HT-29 (cell line): ENCODE measurements at places on chromosomes 1 and 21. TPM values are rescaled to one million over a fixed set of nuclear protein-coding genes. Genes with fewer than 3 reads are reported as not detected.
A peak's percentile ranks its signal among the peaks of the same experiment; 100 is the strongest.

GABRD gene
- not detected in 2 replicates for total RNA-seq

C1orf167 gene
- total RNA-seq: not detected in 2 replicates

GJA8 gene
- total RNA-seq: not detected in 2 replicates

SH2D5 gene
- total RNA-seq: 0.55 and 3.6 TPM in 2 replicates

CFAP74 gene
- not detected in 2 replicates for total RNA-seq

FMO5 gene
- total RNA-seq: 1.4 TPM in 2 replicates

BCAN gene
- total RNA-seq: not detected in 2 replicates

MIS18A gene
- total RNA-seq: 9.0 and 9.4 TPM in 2 replicates

CHODL gene
- total RNA-seq: not detected in 2 replicates

FLG gene
- 0.03 TPM in 1 of 2 replicates, not detected in the other for total RNA-seq

PGLYRP4 gene
- not detected in 2 replicates for total RNA-seq

TSPAN2 gene
- total RNA-seq: 0.05 and 0.23 TPM in 2 replicates

TMEM52 gene
- 10.8 and 12.0 TPM in 2 replicates for total RNA-seq

GRCh38 chr1:59064592-59064991 is 232.3 kb upstream of the FGGY start:
- no peak for DNase-seq

GRCh38 chr1:8165595-8166360 is 139.7 kb upstream of the ERRFI1 start:
- DNase-seq: no peak

- DNase-seq: no peak
Measured at GRCh38 chr1:42981255-42981805, 22.7 kb upstream of the SLC2A1 start.

- no peak for DNase-seq
Measured at GRCh38 chr1:116164150-116164549, 53.0 kb downstream of the MAB21L3 start.

DNA sequence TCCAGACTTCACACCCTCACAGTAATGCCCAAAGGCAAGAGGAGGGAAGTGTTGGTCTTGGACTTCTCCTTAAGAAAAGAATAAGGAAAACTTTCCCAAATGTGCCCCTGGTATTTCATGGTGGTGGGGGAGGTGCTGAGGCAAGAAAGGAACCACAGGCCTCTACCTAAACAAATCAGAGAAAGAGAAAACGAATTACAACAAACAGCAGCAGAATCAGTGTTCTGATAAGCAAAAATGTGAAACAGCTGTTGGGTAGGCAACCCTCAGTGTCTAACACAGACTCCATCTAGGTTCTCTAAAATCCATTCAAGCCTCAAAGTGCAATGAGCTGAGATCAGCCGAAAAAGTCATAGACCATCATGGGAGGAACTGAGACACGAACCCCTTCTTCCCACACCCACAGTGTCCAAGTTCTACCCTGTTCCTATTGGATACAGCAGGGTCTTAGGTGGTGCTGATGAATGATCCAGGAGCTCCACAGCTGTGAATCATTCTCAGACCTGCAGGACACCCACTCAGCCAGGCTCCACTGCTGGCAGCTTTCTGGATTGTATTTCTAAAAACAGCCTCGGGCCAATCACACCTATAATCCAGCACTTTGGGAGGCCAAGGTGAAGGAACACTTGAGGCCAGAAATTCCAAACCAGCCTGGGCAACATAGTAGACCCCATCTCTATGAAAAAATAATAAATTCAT is 149.1 kb downstream of the PLPP3 start:
- DNase-seq: no peak

DNA sequence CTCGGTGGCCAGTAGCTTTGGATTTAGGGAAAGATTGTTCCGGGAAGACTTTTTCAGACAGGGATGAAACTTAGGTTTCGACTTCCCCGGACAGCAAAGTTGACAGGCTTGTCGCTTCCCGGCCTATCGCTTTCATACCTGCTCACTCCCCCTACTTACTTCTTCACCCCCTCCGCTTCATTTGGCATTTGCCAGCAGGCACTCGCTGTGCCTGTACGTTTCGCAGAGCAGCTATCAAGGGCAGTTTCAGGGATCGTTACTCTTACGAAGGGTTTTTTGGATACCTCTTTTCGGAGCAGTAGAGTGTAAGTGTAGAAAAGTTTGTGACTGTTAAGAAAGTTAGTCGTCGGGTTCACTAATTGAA is 393 bp downstream of the BLZF1 start:
- no peak for DNase-seq

GRCh38 chr1:29415156-29415830 is 179.0 kb downstream of the PTPRU start:
- DNase-seq: peak; percentile 13

GRCh38 chr1:59428828-59429227 is 131.9 kb downstream of the FGGY start:
- DNase-seq: no peak

DNA sequence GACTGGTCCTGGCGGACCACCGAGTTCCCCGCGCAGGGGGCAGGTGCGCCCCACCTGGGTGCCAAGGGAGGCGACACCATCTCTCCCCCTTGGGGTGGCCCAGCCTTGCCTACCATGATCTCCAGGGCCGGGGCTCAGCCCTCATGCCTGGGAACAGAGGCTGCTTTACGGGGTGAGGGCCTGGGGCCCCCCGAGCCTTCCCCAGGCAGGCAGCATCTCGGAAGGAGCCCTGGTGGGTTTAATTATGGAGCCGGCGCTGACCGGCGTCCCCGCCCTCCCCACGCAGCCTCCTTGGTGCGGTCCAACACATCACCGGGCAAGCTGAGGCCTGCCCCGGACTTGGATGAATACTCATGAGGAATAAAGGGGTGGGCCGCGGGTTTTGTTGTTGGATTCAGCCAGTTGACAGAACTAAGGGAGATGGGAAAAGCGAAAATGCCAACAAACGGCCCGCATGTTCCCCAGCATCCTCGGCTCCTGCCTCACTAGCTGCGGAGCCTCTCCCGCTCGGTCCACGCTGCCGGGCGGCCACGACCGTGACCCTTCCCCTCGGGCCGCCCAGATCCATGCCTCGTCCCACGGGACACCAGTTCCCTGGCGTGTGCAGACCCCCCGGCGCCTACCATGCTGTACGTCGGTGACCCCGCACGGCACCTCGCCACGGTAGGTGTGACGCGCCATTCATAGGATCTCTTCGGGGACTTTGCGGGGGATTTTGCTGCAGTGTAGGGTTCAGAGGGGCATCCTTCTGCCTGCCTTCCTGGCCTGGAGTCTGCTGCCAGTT is 38.2 kb downstream of the TP73 start:
- no peak for DNase-seq

GRCh38 chr1:248800459-248800858 is 25.3 kb downstream of the SH3BP5L start:
- no peak for DNase-seq

DNA sequence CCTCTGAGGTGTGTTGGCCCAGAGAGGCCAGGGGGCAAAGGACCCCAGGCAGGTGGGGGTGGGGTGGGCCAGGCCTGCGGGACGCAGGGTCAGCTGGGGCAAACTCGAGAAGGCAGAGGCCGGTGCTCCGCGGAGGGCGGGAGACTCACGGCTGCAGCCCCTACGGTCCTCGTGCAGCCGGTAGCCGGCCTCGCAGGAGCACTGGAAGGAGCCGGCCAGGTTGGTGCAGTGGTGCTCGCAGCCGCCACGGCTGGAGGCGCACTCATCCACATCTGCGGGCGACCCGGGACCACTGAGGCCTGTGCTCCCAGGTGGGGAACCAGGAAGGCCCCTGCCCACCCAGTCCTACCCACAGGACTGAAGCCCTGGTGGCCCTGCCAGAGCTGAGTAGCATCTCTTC is 55.3 kb downstream of the ARHGEF16 start:
- DNase-seq: no peak

DNA sequence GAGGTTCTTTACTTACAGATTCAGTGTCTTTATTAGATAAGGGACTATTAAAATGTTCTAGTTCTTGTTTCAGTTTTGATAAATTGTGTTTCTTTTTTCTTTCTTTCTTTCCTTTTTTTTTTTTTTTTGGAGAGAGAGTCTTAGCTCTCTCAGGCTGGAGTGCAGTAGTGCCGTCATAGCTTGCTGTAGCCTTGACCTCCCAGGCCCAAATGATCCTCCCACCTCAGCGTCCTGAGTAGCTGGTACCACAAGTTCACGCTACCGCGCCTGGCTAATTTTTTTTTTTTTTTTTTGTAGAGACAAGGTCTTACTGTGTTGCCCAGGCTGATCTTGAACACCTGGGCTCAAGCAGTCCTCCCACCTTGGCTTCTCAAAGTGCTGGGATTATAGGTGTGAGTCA is 76.6 kb downstream of the TMEM200B start:
- DNase-seq: no peak

- DNase-seq: no peak
Measured at GRCh38 chr1:91550961-91551360, 50.3 kb downstream of the CDC7 start.

DNA sequence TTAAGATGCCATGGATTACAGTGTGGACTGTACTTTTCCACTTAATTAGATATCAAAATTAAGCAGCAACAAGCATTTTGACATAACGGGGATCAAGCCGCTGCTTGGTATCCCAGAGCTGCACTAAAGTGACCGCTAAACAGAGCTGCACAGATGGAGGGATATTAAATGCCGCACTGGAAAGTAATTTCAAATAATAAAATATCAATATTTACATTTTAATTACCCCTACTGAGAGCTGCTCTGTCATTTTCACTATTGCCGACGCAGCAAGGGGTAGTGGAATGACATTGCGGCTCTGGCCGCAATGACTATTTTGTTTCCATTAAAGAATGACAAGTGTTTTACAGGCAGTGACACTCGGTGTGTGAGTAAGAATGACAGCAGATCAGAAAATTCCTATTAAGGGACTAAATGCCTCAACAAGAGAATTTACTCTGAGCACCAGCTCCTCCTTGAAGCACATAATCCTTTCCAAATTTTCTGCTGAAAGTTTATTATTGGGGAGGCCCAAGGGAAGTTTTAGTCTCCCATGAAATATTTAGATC is 109.1 kb upstream of the USH2A start:
- no peak for DNase-seq

DNA sequence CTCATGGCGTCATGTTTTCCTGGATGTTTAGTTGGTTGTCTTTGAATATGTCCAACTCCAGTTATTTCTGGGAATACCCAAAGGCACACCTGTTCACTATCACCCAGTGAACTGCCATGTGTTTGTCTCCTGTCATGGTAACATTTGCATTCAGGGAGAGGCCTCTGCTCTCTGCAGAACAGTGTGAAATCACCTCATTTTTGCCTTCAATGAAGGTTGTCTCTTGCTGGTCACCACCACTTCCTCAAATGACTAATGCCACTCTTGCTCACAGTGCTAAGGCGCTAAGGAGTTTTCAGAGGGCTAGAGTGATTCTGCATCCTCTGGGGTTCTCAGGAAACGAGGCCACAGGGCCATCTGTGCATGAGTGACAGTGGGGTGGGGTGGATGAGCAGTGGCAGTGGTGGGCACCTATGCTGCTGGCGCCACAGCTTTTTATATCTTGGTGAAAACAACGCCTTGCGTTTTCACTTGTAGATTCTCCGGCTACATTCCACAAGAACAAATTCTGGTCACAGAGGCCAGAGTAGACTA is 60.0 kb upstream of the ATP5PO start:
- DNase-seq: peak; percentile 31

- no peak for DNase-seq
Measured at GRCh38 chr1:175155473-175155856, 37.1 kb downstream of the KIAA0040 start.

GRCh38 chr1:56644919-56645676 is at the start of gene PRKAA2:
Gene PRKAA2, plus strand, starts transcription at chr1:56645314. Its CDS starts 74 bp downstream, at chr1:56645388.
- DNase-seq: no peak

- DNase-seq: no peak
Measured at GRCh38 chr1:88514544-88515060, 169.5 kb upstream of the PKN2 start.
